Upper lobe of left lung (tissue), 6 donors: ENCODE measurements at places on chromosomes 1 and 21. TPM values are rescaled to one million over a fixed set of nuclear protein-coding genes. Genes with fewer than 3 reads are reported as not detected.
A peak's percentile ranks its signal among the peaks of the same experiment; 100 is the strongest.

Gene CAPZA1
- 115 TPM for total RNA-seq

DNA sequence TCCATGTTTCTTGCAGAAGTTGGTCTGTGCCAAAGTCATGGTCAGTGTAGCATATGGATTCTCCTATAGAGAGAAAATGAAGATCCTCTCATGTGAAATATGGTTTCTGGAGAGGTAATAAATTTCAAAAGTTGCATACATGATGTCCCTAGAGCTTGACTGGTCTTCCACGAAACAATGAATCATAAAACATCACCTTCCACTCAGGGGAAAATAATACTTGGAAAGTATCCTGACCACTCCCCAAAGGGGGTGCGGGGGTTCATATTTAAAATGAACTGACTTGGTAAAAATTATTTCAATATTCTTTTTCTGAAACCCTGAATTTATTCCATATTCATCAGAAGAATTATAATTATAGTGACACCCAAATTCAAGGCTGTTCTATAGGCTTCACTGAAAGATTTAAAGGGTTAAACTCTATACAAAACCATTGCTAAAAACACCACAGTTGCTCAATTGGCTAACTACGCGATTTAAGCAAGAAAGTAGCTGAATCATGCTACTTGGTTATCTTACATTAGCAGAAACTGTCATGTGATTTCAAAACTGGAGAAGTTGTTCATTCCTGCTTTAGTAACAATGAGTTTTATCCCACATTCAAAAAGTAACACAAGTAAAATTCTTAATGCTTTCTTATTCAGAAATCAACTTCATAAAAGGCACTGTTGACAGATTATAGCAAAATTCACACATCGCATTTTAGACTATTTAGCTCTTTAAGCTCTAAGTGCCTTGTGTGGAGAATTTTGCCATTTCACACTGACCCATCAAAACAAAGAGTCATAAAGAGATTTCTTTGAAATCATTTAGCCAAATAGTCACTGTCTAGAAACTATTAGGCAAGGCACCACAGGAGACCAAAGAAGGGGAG lies 5.3 kb downstream of the CREG1 start:
- peak overlapping the region; percentile 73 for H3K27ac ChIP-seq
- no peaks in the 10 kb centered on the region for H3K36me3 ChIP-seq
- no peak overlapping the region for H3K4me3 ChIP-seq
- H3K27me3 ChIP-seq: no peaks in the 10 kb centered on the region
- peaks cover 10% of the 10 kb centered on the region for H3K4me1 ChIP-seq

DNA sequence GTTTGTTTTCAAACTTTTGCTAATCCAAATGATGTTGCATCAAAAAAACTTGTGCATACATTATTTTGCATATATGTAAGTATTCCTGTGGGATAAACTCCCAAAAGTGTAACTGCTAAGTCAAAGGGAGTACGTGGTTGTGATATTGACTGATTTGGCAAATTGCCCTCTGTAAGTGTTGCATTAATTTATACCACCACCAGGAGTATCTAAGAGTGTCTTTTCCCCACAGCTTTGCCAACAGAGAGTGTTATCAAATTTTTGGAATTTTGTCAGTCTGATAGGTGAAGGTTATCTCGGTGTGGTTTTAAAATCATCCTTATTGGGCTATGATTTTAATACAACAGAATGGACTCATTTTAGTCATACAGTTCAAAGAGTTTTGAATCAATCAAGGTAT lies 30.1 kb upstream of the PARP1 start:
- no peaks in the 10 kb centered on the region for H3K4me1 ChIP-seq
- no peaks in the 10 kb centered on the region for H3K27me3 ChIP-seq
- no peaks in the 10 kb centered on the region for H3K36me3 ChIP-seq
- no peak overlapping the region for H3K4me3 ChIP-seq
- H3K27ac ChIP-seq: no peak overlapping the region

GRCh38 chr1:168304865-168305264 lies 24.2 kb downstream of the TBX19 start:
- H3K4me3 ChIP-seq: no peak overlapping the region
- H3K36me3 ChIP-seq: no peaks in the 10 kb centered on the region
- H3K27me3 ChIP-seq: no peaks in the 10 kb centered on the region
- no peak for DNase-seq

Gene MAP1LC3C
- 1.5 TPM for total RNA-seq

DNA sequence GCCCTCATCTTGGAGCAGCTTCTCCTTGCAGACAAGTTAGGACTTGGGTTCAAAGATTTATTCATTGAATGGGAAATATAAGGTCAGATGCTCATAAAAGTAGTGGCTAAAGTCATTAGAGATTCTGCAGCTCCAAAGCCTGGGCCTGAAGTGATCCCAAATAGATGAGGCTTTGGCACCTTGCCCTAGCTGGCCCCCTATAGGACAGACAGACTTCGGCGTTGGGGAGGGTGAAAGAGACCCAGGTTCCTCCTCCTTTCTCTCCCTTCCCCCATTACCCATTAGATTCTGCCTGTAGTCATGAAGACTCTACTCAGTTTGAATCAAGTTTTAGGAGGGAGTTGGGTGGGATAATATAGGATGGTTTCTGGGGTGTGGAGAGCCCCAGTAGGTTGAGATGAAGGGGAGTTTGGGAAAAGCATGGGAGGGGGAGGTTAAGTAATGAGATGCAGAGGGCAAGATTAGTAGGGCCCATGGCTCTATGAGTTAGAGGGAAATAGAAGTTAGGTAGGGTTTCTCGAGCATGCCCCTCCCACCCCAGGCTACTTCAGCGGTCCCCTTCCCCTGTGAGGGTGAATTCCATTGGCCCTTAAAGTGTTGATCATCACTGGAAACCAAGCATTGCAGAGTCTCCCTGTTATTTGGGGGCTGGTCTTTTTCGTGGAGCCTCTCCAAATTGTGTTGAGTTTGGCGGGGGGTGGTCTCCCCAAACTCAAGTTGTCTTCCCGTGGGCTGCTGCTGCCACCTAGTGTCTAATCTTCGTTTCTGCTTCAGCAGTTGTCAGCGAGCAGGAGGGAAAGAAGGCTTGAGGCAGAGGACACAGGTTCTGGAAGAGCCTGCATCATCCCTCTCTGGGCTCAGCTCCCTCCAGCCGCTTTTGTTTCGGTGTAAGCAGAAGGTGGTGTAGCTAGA lies 2.1 kb upstream of the AHDC1 start:
- H3K27ac ChIP-seq: no peak overlapping the region
- peaks cover 31% of the 10 kb centered on the region for H3K4me1 ChIP-seq
- H3K36me3 ChIP-seq: no peaks in the 10 kb centered on the region
- H3K27me3 ChIP-seq: no peaks in the 10 kb centered on the region
- DNase-seq: peak; percentile 52

Gene SELL
- total RNA-seq: 17.0 TPM

GRCh38 chr1:223466151-223466550 lies 72.9 kb downstream of the CCDC185 start:
- no peak overlapping the region for H3K4me3 ChIP-seq
- no peak for DNase-seq
- H3K4me1 ChIP-seq: no peaks in the 10 kb centered on the region
- H3K36me3 ChIP-seq: no peaks in the 10 kb centered on the region
- no peaks in the 10 kb centered on the region for H3K27me3 ChIP-seq
- H3K27ac ChIP-seq: no peak overlapping the region

DNA sequence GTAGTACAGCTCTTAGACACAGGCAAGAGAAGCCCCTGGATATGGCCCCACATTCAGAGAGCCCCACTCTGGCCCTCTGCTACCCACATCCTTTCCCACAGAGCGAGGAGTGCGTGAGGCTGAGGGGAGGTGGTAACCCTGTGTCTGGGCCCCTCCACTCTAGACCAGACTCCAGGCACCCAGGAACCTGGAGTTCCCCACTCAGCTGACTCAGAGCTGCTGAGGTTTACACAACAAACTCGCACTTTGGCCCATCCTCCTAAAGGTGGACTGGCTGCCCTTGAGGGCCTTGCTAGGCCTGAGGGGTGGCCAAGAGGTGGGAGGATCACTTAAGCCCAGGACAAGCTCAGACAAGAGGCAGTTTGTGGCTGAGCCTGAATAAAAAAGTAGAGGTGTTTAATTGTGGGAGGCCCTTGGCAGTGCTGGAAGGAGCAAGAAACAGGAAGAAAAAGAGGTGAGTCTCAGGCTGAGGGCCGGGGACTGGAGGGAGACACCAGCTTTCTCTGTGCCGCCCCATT lies 10.7 kb downstream of the MR1 start:
- no peaks in the 10 kb centered on the region for H3K36me3 ChIP-seq
- H3K27ac ChIP-seq: peak overlapping the region; percentile 59
- DNase-seq: no peak
- no peaks in the 10 kb centered on the region for H3K27me3 ChIP-seq

DNA sequence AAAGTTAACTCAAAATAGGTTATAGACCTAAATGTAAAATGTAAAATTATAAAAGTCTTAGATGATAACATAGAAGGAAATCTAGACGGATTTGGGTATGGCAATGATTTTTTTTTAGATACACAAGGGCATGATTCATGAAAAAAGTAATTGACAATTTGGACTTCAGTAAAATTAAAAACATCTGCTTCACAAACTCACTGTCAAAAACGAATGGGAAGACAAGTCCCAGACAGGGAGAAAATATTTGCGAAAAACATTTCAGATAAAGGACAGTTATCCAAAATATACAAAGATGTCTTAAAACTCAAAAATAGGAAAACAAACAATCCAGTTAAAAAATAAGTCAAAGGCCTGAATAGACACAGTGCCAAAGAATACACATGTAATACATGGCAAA lies 9.7 kb upstream of the PTGS2 start:
- no peak overlapping the region for H3K27ac ChIP-seq
- H3K27me3 ChIP-seq: no peaks in the 10 kb centered on the region
- no peak overlapping the region for H3K4me3 ChIP-seq

Gene ZNF648
- total RNA-seq: not detected

Gene DEPDC1
- total RNA-seq: 0.69 TPM

- H3K4me1 ChIP-seq: peaks cover 20% of the 10 kb centered on the region
- DNase-seq: no peak
- no peaks in the 10 kb centered on the region for H3K27me3 ChIP-seq
These were observed 1.2 kb downstream of the KCTD3 start for GRCh38 chr1:215568299-215568692.

Gene PRRX1
- 16.6 TPM for total RNA-seq

DNA sequence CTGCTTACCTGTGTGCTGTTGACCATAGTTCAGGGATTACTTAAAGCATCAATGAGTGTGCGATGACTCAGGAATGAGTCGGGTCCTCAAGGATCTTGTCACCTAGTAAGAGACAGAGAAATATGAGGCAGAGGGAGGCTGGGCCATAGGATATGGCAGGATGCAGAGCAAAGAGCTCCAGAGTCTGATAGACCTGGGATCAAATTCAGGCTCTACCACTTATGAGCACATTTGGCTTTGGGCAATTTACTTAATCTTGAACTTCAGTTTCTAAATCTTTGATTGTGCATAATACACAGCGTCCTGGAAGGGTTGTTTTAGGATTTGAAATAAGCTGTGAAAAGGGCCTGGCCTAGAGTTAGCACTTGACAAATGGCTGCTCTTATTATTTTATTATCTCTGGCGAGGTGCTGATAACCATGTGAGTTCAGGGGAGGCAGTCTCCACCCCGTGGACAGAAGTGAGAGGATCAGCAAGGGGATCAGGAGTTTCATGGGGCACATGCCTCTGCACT lies 94.5 kb downstream of the ROR1 start:
- H3K27me3 ChIP-seq: no peaks in the 10 kb centered on the region
- H3K4me1 ChIP-seq: no peaks in the 10 kb centered on the region
- DNase-seq: no peak
- H3K36me3 ChIP-seq: no peaks in the 10 kb centered on the region
- H3K27ac ChIP-seq: no peak overlapping the region

DNA sequence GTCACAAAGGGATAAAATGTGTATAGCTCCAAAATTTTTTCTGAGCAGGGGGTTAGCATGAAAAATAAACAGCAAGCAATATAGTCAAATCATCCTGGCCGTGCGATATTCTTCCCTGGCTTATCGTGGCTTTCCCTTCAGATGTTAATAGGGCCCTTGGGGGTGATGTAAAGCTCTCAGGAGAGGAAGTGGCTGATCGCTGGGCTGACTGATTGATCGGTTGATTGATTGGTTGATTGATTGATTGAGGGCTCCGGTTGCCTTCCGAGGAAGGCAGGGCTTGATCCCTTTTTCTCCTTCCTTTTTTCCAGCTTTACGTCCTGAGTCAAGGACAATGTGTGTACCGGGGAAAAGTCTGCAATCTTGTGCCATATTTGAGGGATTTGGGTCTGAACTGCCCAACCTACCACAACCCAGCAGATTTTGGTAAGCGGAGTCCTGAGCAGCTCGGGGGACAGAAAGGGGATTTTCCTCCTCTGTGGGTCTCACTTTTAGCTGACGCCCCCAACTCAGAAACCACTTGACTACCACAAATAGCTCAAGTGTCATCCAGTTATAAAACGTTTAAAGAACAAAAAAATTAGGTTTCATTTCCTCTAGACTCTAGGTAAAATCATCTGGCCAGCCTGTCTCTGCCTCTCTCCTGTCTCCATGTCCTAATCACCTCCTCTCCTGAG lies 29.5 kb downstream of the TFF3 start:
- no peak for DNase-seq
- H3K27me3 ChIP-seq: no peaks in the 10 kb centered on the region
- H3K4me3 ChIP-seq: no peak overlapping the region
- H3K27ac ChIP-seq: no peak overlapping the region
- peaks cover 67% of the 10 kb centered on the region for H3K36me3 ChIP-seq

Gene VAV3
- total RNA-seq: 6.6 TPM
